ENCODE measurements at places on chromosomes 5 and 9.

DNA sequence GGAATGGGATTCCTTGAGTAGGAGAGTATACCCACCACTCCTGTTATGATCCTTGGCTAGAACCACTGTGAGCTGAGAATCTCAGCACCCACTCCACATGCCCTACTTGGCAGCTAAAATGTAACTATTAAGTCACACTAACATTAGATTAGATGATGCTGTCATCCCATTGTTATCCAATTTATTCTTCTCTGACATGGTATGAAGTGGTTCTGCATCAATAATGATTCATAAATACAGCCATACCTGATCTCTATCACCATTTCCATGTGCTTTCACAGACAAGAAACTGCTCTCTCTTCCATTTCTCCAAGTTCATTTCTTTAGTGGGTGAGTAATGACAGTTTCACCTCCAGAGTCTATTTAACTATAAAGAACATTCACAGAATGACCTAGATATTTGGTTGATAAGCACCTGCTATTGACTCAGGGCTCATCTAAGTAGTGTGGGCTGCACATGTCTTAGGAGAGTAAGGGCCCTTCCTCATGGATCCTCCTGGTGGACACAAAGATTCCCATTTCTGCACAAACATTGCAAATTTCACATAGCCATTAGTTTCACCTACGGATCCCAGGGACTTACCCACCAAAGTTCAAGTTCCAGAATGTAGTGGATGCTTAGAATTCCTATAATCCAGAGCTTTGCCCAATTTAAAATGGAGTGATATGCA is 187.9 kb downstream of the EBF1 start:
- DNase-seq = no peak

- DNase-seq = no peak
Measured at GRCh38 chr9:117074342-117074662, 340.6 kb downstream of the ASTN2 start.

- DNase-seq = no peak
Measured at GRCh38 chr9:124849801-124850200, 3.5 kb upstream of the WDR38 start.

DNA sequence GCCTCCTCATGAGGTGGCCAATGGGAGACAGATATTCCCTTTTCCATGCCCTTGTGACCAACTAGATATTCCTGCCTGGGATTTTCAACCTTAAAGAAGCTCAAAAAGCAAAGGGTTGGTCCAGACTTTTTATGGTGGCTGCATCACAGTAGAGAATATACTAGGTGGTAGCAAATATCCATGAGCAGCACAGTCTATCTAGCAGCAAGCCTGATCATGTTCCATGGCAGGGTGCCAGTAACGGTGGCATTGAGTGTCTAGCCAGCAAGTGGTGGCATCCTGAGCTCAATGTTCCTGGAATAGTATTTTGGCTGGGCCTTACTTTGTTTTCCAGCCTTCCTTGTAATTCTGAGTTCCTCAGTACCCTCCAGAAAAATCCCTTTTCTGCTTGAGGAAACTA is 25.8 kb downstream of the CDC25C start:
- DNase-seq = no peak

- no peak for DNase-seq
Measured at GRCh38 chr5:2130361-2130760, 247.6 kb upstream of the IRX4 start.
